AG04449 (cell line): ENCODE measurements at places on chromosomes 11 and 22.

DNA sequence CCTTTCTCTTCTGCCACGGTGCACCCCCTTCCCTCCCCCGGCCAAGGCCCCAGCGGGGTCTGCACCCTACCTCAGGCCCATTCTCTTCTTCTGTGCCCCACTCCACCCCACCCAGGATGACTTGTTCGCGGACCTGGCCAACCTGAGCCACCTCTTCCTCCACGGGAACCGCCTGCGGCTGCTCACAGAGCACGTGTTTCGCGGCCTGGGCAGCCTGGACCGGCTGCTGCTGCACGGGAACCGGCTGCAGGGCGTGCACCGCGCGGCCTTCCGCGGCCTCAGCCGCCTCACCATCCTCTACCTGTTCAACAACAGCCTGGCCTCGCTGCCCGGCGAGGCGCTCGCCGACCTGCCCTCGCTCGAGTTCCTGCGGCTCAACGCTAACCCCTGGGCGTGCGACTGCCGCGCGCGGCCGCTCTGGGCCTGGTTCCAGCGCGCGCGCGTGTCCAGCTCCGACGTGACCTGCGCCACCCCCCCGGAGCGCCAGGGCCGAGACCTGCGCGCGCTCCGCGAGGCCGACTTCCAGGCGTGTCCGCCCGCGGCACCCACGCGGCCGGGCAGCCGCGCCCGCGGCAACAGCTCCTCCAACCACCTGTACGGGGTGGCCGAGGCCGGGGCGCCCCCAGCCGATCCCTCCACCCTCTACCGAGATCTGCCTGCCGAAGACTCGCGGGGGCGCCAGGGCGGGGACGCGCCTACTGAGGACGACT lies 15.9 kb downstream of the RTN4RL2 start:
- no peak for DNase-seq

DNA sequence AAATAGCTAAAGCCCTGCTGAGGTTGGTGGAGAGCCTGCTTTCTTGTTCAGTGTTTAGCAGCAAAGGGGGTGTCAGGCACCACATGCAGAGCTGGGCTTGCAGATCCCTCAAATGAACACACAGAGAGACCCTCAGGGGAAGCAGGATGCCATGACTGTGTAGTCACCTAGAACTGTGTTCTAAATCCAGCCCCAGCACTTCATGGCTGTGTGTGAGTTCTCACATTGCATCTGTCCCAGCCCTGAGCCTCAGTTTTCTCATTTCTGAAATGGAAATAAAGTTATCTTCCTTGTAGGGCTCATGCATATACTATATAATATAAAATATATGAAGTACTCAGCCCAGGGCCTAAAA lies 47.1 kb downstream of the CWC15 start:
- DNase-seq: no peak

GRCh38 chr22:36814801-36815200 lies 2.0 kb downstream of the PVALB start:
- no peak for DNase-seq

GRCh38 chr11:96112192-96113128 lies 188.6 kb upstream of the MTMR2 start:
- no peak for DNase-seq

- no peak for DNase-seq
Measured at GRCh38 chr11:121631456-121631855, 178.7 kb upstream of the SORL1-AS1 start.

DNA sequence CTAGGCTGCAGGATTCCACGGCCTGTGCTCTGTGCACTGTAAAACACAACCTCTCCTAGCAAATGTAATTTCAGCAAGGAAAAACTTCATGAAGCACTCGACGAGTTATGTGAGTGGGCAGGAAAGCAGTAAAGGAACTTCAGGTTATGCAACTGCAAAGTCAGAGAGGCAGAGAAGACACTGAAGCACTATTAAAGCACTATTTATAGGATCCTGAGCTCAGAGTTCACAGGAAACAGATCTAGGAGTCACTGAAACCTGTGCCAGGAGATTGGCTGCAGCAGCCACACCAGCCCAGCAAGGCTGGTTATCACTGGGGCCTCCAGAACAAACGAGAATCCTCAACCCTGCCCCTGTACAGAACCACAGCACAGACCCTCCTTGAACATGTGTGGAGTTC lies 2.5 kb downstream of the SMIM35 start:
- no peak for DNase-seq

DNA sequence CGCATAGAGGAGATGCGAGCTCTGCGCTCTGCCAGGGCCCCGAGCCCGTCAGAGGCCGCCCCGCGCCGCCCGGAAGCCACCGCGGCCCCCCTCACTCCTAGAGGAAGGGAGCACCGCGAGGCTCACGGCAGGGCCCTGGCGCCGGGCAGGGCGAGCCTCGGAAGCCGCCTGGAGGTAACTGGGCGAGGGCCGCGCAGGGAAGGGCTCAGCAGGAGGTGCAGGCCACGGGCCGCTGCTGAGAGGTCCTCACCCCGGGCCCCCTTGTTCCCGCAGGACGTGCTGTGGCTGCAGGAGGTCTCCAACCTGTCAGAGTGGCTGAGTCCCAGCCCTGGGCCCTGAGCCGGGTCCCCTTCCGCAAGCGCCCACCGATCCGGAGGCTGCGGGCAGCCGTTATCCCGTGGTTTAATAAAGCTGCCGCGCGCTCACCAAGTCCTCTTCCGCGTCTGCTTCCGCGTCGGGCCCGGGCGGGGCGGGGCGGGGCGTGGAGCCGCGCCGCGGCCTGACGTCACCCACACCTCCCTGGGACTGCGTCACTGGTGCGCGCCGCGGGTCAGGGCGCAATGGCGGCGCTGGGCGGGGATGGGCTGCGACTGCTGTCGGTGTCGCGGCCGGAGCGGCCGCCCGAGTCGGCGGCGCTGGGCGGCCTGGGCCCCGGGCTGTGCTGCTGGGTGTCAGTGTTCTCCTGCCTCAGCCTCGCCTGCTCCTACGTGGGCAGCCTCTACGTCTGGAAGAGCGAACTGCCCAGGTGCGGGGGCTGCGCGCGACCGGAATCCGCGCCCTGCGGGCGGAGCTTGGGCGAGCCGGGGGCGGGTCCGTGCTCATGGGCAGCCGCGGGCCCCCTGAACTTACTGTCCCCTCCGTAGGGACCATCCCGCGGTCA lies at the start of gene RCE1:
Gene RCE1 (plus strand): TSS at position 546 of the 880 bp plus-strand sequence. CDS start 15 bp downstream, at position 561.
- no peak for DNase-seq
